ENCODE measurements at places on chromosomes 5 and 9.

GRCh38 chr9:84027201-84027600 lies 46.6 kb downstream of the RMI1 start:
- no peak for DNase-seq

DNA sequence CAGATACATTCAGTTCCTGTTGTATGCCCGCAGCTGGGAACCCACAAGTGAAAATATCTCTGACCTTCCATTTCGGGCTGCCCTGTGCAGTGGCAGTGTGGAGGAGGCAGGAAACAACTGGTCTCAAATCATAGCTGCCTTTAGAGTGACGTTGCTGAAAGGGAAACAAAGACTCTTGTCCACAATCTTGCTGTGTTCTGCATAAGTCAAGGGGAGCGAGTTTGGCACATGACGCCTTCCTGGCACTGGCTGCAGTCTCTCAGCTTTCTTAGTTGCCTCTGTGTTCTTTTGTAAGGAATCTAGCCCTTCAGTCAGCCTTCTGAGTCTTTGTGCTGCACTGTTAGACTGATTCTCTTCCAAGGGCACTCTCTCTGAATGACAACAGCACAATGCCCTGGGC lies 24.0 kb downstream of the ADAMTS16 start:
- no peak for DNase-seq

DNA sequence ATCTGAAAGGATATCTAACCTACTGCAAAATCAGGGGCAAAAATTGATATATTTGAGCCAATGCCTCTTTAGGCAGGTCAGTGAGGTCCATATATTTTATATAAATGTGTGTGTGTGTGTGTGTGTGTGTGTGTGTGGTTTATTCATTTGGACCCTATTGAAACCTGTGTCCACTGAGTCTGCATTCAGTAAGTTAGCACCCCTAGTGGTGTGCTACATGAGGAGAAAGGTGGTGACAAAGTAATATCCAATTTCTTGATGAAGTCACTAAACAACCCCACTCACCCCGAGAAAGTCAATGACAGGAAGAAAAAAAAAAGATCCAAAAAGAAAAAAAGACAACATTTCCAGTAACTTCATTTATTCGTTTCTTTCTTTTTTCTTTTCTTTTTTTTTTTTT lies 4.1 kb downstream of the FBXW11 start:
- DNase-seq, result no peak

DNA sequence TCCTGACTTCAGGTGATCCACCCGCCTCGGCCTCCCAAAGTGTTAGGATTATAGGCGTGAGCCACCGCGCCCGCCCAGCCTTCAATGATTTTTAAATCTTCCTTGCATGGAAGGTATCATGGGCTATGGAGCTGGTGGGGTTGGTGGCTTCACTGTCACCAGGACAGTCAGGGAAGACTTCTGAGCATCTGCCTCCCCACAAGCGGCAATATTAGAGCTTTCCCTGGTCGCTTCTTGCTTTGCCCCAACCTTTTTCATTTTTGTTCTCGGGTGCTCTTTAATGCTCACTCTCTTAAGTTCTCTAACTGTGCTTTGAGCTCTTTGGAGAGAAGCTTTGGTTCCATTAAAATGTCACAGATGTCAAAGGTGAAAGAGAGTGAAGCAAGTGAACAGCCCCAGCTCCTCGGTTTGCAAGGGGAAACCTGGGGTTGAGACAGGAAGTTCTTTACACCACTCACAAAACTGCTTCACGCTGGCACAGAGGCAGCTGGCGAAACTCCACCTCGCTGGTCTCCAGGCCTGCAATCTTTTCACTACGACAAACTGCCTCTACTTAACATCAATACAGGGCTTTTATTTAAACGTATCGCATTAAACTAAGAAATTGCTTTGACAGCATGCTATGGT lies 142.5 kb upstream of the RETREG1 start:
- no peak for DNase-seq

GRCh38 chr9:126838055-126838811 lies 22.2 kb upstream of the ZBTB34 start:
- DNase-seq, result peak; percentile 25
